Stimulated activated naive CD4-positive, alpha-beta T cell (primary cell): ENCODE measurements at places on chromosomes 5 and 9.

- DNase-seq, result no peak
Observed at GRCh38 chr9:128188209-128188608, 3.2 kb downstream of the CIZ1 start.

DNA sequence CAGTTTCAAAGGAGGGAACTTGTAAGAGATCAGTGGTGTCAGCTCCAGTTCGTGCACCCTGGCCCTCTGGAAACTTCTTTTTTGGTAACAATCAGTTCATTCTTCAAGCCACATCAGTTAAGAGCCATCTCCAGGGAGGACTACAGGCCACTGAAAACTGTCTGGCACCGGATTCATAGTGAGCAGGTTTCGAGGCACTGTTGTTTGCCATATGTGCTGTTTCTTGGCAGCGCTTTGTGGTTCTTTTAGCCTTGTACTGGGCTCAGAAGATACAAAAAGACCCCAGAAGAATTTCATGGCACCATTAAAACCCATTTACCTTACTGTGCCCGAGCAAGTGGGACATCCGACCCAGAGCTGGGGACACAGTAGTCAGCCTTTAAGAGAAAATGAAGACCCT is 68.5 kb downstream of the OTULIN start:
- DNase-seq, result no peak

GRCh38 chr5:32612134-32612888 is 27.0 kb downstream of the SUB1 start:
- DNase-seq, result no peak

- DNase-seq, result no peak
Observed at GRCh38 chr5:102511666-102512065, 12.9 kb upstream of the SLCO6A1 start.

- DNase-seq, result no peak
Observed at GRCh38 chr5:68502531-68502930, 287.0 kb downstream of the PIK3R1 start.

GRCh38 chr5:174272671-174273070 is 227.2 kb downstream of the NSG2 start:
- no peak for DNase-seq

- no peak for DNase-seq
Observed at GRCh38 chr9:80952363-80952922, 736.9 kb downstream of the TLE1 start.

DNA sequence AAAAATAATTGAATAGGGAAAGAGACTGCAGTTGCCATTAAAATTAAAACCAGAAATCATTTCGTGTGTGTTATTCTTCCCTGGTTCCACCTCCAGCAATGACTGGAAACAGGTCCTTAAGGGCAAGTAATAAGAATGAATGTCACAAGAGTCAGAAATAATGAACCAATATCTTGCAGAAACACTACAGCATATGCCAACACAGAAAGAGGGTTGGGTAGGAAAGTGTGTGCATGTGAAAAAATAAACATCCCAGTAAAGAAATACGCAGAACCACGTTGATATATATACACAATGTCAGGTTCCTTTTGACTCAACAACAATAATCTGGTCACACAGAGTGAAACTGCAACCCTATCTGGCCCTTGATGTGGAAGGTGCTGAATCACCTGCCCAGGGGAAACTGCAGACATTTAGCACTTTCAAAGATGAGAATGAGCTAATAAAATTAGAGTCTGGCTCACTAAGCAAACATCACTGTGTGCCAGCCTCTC is 15.0 kb downstream of the HMHB1 start:
- no peak for DNase-seq

- DNase-seq, result no peak
Observed at GRCh38 chr5:68843624-68844364, 250.0 kb upstream of the SLC30A5 start.

- DNase-seq, result no peak
Observed at GRCh38 chr5:161411156-161411555, 135.4 kb downstream of the GABRB2 start.

DNA sequence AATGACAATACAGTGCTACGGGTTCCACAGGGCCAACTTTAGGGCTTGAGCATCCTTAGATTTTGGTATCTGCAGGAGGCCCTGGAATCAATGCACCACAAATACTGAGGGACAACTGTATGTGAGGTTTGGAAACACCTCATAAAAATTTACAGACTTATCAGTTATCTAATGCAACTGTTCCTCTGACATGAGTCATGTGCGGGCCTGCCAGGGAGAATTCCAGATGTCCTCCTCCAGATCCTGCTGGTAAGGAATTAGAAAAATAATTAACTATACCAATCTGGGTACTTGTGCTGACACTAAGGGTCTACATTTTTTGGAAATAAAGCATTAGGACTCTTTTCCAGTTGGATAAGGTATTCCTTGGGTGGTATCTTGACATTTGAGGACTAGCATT is 333.3 kb downstream of the ARRDC3 start:
- DNase-seq, result no peak

GRCh38 chr5:60196385-60197113 is 303.0 kb upstream of the PDE4D start:
- DNase-seq, result no peak

- no peak for DNase-seq
Observed at GRCh38 chr5:119400245-119400644, 44.4 kb downstream of the TNFAIP8 start.

DNA sequence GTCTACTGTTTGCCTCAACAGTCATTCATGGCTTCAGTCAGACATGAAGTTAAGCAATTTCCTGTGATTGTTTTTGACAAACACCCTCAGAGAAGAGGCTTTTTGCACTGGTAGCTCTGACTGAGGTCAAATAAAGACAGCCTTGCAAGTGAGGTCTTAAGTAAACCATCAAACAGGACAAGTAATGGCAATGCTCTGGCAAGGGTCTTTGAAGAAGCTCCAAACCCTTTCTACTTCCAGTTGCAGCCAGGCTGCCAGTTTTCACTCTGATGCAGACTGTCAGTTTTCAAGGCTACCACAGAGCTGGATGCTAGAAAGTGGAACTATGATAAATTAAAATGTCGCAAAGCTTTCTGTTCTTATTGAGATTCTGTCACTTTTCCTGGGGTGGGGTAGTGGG is 421.5 kb upstream of the PTGER4 start:
- no peak for DNase-seq

DNA sequence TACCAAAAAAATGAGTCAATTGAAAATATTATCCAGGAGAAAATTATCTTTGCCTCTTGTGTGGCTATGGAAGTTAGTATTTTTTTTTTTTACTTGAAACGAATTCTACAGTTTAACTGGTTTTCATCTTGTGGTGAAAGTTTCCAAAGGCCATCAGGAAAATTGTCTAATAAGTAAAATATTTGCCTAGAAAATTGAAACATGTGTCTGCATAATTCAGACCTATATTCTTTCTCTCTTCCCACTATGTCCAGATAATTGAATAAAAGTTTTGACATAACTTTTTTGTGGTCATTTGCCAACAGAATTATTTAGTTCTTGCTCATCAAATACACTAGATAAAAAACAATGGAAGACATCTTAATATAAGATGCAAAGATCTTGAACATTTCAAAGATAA is 321.5 kb upstream of the RPS23 start:
- DNase-seq, result no peak

DNA sequence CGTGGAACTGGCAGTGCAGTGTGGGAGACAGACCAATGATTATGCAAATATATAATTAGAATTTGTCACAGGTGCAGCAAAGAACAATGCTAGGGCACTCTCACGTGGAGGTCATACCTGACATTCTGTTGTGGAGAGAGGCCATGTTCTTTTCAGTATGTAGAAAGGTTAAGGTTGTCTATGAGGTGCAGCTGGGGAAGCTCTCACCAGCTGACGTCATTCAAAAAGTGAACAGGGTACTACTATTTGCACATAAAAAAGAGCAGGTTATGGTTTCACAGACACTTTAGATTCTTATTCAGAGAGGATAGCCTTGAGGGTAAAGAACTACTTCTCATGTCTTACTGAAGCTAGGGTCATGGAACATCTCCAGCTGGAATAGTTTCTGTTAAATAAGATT is 19.1 kb downstream of the SH3GL2 start:
- no peak for DNase-seq

GRCh38 chr5:52731274-52732027 is 56.3 kb upstream of the ITGA1 start:
- DNase-seq, result no peak

DNA sequence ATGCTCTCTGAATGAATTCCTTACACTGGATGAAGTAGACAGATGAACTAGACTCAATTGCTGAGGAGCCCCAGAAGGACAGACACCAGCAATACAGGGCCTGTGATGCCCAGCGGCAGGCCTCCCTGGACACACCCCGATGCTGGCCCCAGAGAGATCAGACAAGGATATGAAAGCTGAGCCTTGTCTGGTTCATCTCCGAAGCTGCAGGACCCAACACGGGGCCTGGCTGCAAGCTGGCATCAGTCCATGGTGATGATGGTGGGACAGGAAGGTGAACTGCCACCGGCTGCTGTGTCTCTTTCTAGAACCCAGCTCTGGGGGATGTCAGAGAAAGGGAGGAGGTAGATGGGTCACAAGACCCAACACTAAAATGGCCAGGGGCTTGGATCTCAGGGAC is 104.0 kb upstream of the LMX1B start:
- DNase-seq, result no peak

GRCh38 chr9:99180199-99180598 is 41.5 kb downstream of the ALG2 start:
- DNase-seq, result no peak

- DNase-seq, result no peak
Observed at GRCh38 chr5:57779383-57780223, 297.0 kb upstream of the ACTBL2 start.
